ENCODE measurements at places on chromosomes 4 and X. TPM values are rescaled to one million over a fixed set of nuclear protein-coding genes. Genes with fewer than 3 reads are reported as not detected.

The APLN gene
- polyA plus RNA-seq = not detected

The BEX5 gene
- polyA plus RNA-seq = 13.2 TPM

The FOXO4 gene
- polyA plus RNA-seq = 2.3 TPM

The PPP1R3F gene
- 9.5 TPM for polyA plus RNA-seq

The PHOX2B gene
- polyA plus RNA-seq = not detected

The TMSB15A gene
- polyA plus RNA-seq = not detected

The PNMA3 gene
- polyA plus RNA-seq = 0.37 TPM

The NAT8L gene
- not detected for polyA plus RNA-seq

The DCAF4L1 gene
- 0.15 TPM for polyA plus RNA-seq

GRCh38 chr4:3280466-3280865, 12.4 kb upstream of the RGS12 start:
- H3K4me1 ChIP-seq = no peaks in the 10 kb centered on the region
- no peaks in the 10 kb centered on the region for H3K27me3 ChIP-seq
- DNase-seq = no peak
- no peak overlapping the region for H3K27ac ChIP-seq
- no peaks in the 10 kb centered on the region for H3K36me3 ChIP-seq

- no peaks in the 10 kb centered on the region for H3K4me1 ChIP-seq
- H3K4me3 ChIP-seq = no peak overlapping the region
- H3K36me3 ChIP-seq = no peaks in the 10 kb centered on the region
- no peaks in the 10 kb centered on the region for H3K27me3 ChIP-seq
- no peak for DNase-seq
Measured at GRCh38 chr4:105225500-105225899, 78.8 kb downstream of the TET2 start.

GRCh38 chr4:171629737-171630136, 183.5 kb upstream of the GALNTL6 start:
- no peak for DNase-seq
- no peak overlapping the region for H3K4me3 ChIP-seq
- no peaks in the 10 kb centered on the region for H3K27me3 ChIP-seq
- H3K36me3 ChIP-seq = no peaks in the 10 kb centered on the region
- H3K27ac ChIP-seq = no peak overlapping the region

DNA sequence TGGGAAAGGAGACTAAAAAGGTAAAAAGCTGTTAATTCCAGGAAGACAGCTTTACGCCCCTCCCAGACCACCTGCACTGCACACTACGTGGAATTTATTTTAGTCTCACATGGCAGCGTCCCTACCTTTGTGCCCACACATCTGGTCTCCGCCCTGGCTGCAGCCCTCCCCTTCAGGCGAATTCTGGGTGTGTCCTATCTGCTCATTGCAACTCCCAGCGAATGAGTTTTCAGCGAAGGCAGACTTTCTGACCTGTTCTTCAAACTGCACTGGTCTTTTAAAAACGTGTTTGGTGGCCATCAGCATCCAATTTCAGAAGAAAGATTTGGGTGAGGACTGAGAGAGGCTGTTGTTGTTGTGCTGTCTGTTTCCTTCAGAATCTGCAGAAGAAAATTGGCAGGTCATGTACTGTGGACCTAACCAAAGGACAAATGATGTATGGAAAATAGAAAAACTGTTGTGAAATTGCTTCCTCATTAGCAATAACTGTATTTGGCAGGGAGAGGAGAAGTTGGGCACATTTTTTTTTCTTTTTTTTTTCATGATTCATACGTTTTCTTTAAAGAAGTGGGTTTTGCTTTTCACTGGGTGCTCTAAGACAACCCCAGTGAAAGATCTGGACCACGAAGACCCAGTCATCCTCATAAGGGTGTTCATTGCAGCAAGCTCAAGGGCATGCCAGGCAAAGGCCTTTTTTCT, 4.2 kb downstream of the TLR8 start:
- no peak overlapping the region for H3K4me3 ChIP-seq
- no peak overlapping the region for H3K27ac ChIP-seq

- no peaks in the 10 kb centered on the region for H3K27me3 ChIP-seq
- H3K4me3 ChIP-seq = no peak overlapping the region
- H3K36me3 ChIP-seq = no peaks in the 10 kb centered on the region
- peaks cover 4% of the 10 kb centered on the region for H3K4me1 ChIP-seq
- no peak for DNase-seq
Measured at GRCh38 chr4:15021946-15022345, 19.7 kb downstream of the CPEB2 start.

DNA sequence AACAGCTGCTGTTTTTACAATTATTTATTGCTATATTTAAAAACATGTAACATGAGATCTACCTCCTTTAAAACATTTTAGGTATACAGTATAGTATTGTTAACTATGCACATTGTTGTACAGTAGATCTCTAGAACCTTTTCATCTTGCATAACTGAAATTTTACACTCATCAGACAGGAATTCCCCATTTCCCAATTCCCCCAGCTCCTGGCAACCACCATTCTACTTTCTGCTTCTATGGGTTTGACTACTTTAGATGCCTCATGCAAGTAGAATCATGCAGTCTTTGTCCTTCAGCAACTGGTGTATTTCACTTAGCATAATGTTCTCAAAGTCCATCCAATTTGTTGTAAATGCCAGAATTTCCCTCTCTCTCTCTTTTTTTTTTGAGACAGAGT, 9.7 kb upstream of the LSM6 start:
- H3K36me3 ChIP-seq = no peaks in the 10 kb centered on the region
- DNase-seq = no peak
- no peak overlapping the region for H3K27ac ChIP-seq
- peaks cover 4% of the 10 kb centered on the region for H3K27me3 ChIP-seq
- H3K4me3 ChIP-seq = no peak overlapping the region
- no peaks in the 10 kb centered on the region for H3K4me1 ChIP-seq

DNA sequence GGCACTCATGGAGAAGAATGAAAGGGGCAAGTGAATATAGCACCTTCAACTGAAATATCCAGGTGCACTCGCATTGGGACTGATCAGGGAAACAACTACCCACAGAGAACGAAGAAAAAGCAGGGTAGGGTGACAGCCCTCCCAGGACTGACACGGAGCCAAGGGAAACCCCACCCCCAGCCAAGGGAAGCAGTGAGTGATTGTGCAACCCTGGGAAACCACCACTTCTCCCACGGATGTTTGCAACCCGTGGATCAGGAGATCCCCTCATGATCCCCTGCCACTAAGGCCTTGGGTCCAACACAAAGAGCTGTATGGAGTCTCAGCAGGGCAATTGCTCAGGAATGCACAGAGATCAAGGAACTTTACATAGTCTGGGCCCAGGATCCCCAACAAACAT, 158.5 kb upstream of the HCCS start:
- H3K36me3 ChIP-seq = no peaks in the 10 kb centered on the region
- no peak overlapping the region for H3K27ac ChIP-seq
- no peaks in the 10 kb centered on the region for H3K4me1 ChIP-seq
- H3K4me3 ChIP-seq = no peak overlapping the region
- no peak for DNase-seq
- no peaks in the 10 kb centered on the region for H3K27me3 ChIP-seq

DNA sequence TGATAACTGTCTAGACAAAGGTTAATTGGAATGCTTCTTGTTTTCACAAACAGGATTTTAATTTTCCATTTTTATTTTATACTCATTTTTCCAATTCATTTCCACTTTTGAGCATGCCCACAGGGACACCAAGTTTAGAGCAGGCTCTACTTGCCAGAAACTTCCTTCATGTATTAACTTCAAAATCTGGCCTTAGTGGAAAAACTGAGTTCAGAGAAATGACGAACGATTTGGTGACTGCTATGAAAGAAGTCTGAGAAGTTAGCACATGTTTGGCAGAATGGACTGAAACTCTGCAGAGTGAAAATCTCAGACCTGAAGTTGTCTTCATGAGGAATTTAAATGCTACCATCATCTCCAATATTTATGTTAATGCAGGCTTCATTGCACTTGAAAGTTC, 214.1 kb downstream of the THOC2 start:
- no peak for DNase-seq
- H3K4me3 ChIP-seq = no peak overlapping the region
- no peaks in the 10 kb centered on the region for H3K27me3 ChIP-seq
- no peaks in the 10 kb centered on the region for H3K4me1 ChIP-seq
- H3K36me3 ChIP-seq = no peaks in the 10 kb centered on the region

DNA sequence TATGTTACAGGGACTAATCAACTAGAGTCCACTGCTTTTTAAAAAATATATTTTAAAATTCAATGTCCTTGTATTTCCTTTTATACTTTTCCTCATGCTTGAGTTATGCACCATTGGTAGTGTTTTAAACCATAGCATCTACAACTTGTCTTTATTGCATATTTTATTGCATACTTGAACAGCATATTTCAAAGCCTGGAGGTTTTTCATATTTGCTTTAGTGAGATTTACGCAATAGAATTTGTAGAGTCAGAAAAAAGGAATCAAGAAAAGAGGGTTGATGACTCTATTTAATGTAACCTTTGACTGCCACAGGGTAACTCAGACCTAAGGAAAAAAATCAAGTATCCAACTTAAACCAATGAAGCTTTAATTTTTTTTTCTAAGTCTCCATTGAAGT, 1165.7 kb upstream of the IGFBP7 start:
- no peak for DNase-seq
- no peak overlapping the region for H3K4me3 ChIP-seq
- H3K27ac ChIP-seq = no peak overlapping the region
- H3K36me3 ChIP-seq = no peaks in the 10 kb centered on the region

- DNase-seq = no peak
- peaks cover 42% of the 10 kb centered on the region for H3K4me1 ChIP-seq
- no peaks in the 10 kb centered on the region for H3K36me3 ChIP-seq
Measured at GRCh38 chr4:70734168-70734954, 12.6 kb downstream of the RUFY3 start.

DNA sequence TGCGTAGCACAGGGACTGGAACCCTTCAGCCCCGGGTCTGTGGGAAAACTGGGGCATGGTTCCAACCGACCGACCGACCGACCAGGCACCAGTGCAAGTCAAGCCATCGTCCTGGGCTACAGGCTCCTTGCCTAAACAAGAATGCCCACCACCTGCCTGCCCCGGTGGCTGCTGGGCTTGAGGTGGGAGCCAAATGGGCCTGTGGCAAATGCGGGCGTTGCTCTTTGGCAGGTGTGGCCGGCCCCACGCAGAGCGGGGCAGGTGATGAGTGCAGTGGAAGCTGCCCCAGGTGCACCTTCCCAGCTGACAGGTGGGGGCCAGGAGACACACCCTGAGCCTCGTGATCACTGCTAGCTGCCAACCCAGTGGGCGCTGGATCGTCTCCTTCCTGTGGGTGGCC, 77.9 kb downstream of the MTMR1 start:
- no peaks in the 10 kb centered on the region for H3K36me3 ChIP-seq
- H3K4me3 ChIP-seq = no peak overlapping the region
- no peaks in the 10 kb centered on the region for H3K4me1 ChIP-seq
- DNase-seq = no peak
- no peak overlapping the region for H3K27ac ChIP-seq

DNA sequence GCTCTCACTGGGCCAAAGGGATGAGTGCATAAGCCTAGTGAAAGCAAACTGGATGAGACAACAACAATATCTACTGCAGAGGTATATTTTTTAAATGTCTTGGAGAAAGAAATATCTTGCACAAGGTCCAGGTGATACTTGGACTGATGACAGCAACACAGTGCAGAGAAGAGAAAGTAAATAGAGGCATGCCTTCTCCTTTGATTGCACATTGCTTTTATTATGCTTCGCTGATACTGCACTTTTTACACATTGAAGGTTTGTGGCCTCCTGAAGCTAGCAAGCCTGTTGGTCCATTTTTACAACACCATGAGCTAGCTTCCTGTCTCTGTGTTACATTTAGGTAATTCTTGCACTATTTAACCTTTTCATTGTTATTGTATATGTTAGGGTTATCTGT, 189.0 kb upstream of the NDST3 start:
- no peaks in the 10 kb centered on the region for H3K4me1 ChIP-seq
- H3K4me3 ChIP-seq = no peak overlapping the region
- no peaks in the 10 kb centered on the region for H3K27me3 ChIP-seq

GRCh38 chrX:79159800-79160199, 15.3 kb downstream of the GPR174 start:
- DNase-seq = no peak
- H3K36me3 ChIP-seq = peaks cover 7% of the 10 kb centered on the region
- no peak overlapping the region for H3K4me3 ChIP-seq
- H3K27me3 ChIP-seq = no peaks in the 10 kb centered on the region
- H3K4me1 ChIP-seq = peaks cover 48% of the 10 kb centered on the region

GRCh38 chrX:93332329-93332728, 341.0 kb downstream of the NAP1L3 start:
- no peak for DNase-seq
- H3K27ac ChIP-seq = no peak overlapping the region
- H3K27me3 ChIP-seq = no peaks in the 10 kb centered on the region
- no peaks in the 10 kb centered on the region for H3K4me1 ChIP-seq

DNA sequence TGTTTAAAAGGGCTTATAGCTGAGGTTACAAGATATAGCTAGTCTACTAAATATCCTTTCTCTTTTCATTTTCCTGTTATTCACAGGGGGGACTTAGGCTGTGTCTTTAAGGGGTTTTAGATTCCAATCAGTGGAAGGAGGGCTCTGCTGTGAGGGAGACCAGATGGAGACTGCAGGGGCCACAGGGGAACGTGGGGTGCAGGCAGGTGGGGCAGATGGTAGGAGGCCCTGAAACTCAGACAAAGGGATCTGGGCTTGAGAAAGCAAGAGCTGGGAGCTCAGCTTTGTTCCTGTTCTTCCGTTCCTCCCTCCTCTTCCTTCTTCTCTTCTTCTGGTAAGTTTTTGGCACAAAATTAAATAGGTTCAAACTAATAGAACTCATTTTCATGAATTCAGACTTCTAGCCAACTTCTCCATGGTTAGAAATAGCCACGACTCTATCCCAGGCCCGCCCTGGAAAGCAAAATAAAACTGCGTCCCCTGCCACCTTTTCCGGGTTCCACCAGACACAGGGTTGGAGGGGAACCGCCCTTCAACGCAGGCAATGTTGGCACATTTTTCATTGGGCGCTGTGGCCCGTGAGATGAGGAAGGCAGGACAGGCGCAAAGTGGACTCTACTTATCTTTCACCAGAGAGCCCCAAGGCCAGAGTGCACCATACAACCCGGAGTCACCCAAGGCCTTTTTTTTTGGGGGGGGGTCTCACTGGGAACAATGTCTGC, 3.5 kb upstream of the TMSB4X start:
- DNase-seq = no peak
- H3K4me1 ChIP-seq = peaks cover 31% of the 10 kb centered on the region
- H3K4me3 ChIP-seq = peak overlapping the region; percentile 68

GRCh38 chrX:3697701-3698279, 15.7 kb downstream of the PRKX start:
- no peak for DNase-seq
- H3K36me3 ChIP-seq = no peaks in the 10 kb centered on the region
- no peaks in the 10 kb centered on the region for H3K27me3 ChIP-seq
- no peak overlapping the region for H3K27ac ChIP-seq

GRCh38 chrX:155767051-155767875, 113.9 kb upstream of the VAMP7 start:
- H3K27ac ChIP-seq = peak overlapping the region; percentile 7
- no peaks in the 10 kb centered on the region for H3K36me3 ChIP-seq
- peak; percentile 8 for DNase-seq
- no peaks in the 10 kb centered on the region for H3K27me3 ChIP-seq
- H3K4me1 ChIP-seq = no peaks in the 10 kb centered on the region

- no peaks in the 10 kb centered on the region for H3K36me3 ChIP-seq
- H3K4me3 ChIP-seq = no peak within 1 kb of the TSS
- H3K27ac ChIP-seq = no peak within 1 kb of the TSS
- H3K4me1 ChIP-seq = no peaks in the 10 kb centered on the region
- no peak for DNase-seq
- no peaks in the 10 kb centered on the region for H3K27me3 ChIP-seq
Measured at GRCh38 chrX:53048169-53049126, at the start of gene GPR173. Gene GPR173 (plus strand): TSS chrX:53048789. CDS start chrX:53076622, 27,833 bp downstream.
